ENCODE measurements at places on chromosomes 5 and 9.

GRCh38 chr5:173664154-173664526 is 47.7 kb upstream of the BOD1 start:
- peak; percentile 67 for DNase-seq

DNA sequence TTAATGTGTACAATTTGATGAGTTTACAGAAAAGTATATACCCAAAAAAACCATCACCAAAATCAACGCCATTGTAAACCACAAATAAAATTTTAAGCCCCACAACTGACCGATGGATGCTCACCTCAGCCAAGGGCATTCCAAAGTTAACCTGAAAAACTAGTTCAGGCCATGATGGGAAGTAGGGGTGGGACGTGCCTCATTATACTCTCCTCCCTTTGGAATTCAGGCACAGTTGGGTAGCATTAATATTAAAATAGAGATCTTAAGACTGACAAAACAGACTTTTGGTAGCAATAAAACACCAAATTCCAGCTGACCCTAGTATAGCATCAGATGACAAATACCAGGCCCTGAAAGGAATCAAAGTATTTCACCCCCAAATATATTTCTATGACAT is 129.0 kb downstream of the CDH18 start:
- no peak for DNase-seq

- DNase-seq, result no peak
These were observed 329.5 kb downstream of the KIAA0825 start for GRCh38 chr5:94288937-94289336.

DNA sequence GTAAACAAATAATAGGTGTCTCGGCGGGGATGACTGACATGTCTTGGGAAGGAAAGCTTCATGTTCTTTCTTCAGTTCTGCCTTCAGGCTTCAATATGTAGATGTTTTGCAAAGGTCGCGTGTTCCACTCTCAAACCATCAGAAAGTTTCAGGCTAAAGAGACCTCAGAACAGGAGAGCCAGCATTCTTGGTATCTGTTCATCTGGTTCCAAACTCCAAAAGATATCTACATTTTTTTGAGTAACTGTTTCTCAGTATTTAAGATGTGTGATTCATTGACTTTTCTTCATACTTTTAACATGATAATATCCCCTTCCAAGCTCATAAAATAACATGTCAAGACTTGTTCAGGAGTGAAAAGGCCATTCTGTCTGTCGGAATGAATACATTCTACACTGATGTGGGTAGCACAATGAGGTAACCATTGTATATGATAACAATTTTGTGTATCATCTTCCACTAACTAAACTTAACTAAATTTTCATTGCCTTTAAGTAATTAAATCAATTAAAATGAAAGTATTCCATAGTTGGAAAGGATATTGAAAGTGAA is 183.6 kb downstream of the CFAP90 start:
- no peak for DNase-seq

- DNase-seq, result no peak
These were observed 174.8 kb downstream of the COL23A1 start for GRCh38 chr5:178415353-178415752.

GRCh38 chr5:67051164-67051563 is 145.4 kb downstream of the CD180 start:
- no peak for DNase-seq

GRCh38 chr5:4576161-4576748 is 563.9 kb upstream of the ADAMTS16 start:
- DNase-seq, result no peak

- DNase-seq, result no peak
These were observed 21.1 kb upstream of the EEIG1 start for GRCh38 chr9:128001779-128002298.

- no peak for DNase-seq
These were observed 246.9 kb downstream of the ZSWIM6 start for GRCh38 chr5:61578858-61579503.

DNA sequence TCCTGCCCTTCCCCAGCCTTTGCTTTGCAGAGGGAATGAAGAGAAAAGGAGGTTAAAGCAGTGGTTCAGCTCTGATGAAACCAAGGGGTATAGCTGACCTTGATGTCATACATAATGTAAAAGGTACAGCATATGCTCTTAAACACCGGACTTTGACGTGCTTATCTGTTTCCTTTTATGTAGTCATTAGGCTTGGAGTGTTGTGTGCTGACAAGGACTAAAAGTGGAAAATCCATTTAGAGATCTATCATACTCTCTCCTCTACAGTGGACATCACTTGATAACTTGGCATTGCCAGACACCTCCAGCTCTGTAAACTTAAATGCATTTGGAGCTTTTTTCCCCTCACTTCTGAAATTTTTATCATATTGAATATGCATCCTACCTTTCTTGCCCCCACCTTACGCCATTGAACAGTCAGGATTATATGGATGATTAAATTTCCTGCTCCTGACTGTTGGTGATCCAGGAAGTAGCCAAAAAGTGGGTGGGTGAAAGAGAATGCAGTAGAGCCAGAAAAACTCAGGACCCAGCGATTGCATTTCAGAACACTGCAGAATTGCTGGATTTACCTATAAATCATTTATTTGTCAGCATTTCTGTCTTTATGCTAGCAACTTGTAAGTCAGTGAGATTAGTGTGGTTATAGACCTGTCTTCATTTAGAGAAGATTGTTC is 4.1 kb downstream of the TNFAIP8 start:
- DNase-seq, result no peak

DNA sequence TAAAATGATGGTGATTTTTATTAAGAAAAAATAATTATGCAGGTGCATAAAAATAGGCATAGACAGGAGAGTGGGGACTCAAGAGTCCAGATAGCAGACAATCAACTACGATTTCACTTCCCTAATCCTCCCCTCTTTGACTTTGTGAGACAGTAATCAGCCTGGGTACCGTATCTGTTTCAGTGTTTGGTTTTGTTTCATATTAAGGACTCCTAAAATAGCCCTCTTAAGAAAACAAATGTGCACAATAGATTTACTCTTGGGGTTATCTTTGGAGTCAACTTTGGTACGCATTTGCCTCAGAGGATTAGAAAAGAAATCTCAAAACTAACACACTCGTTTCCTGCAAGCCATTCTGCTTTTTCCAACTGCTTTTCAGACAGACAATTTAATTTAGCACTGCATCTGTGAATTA is 96.3 kb downstream of the ZNF608 start:
- peak; percentile 86 for DNase-seq

GRCh38 chr5:93206203-93206602 is 374.8 kb downstream of the NR2F1-AS1 start:
- DNase-seq, result no peak

DNA sequence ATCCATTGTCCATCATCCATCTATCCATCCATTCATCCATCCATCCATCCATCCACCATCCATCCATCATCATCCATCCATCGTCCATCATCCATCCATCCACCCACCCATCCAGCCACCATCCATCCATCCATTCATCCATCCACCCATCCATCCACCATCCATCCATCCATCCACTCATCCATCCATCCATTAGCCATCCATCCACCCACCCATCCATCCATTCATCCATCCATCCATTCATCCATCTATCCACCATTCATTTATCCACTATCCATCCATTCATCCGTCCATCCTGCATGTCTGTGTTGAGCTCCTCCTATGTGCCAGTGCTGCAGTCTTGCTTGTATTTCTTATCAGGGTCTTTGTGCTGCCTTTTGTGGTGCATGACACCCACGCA is 44.2 kb downstream of the COL5A1 start:
- no peak for DNase-seq

DNA sequence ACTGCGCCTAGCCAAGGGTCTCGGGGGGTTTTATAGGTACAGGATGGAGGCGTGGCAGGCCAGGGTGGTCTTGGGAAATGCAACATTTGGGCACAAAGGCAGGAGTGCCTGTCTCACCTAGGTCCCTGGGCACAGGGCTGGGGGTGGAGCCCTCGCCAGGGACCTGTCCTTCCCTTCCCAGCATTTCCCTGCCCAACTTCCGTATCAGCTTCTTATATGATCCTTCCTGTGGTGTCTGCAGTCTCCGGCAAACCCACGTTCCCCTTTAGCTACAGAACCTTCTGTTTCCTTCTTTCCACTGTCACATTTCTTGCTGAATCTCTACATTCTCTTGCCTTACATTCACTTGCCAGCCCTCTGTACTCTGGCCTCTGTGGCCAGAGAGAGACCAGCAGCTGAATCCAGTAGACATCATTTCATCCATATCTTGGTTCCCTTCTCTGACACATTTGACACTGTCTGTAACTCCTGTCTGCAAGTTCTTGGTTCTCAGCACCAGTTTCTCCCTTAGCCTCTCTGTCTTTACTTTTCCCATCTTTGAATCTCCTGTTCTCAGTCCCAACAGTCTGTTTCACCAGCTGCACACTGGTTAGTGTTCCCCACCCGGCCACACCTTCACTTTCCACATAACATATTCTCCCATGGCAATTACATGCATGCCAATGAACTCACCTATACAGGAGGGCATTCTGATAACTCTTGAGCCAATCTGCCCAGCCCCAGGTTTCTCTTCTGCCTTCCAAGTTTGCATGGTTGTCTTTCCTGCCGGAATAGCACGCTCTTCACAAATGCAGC is 134.7 kb upstream of the ZNF608 start:
- no peak for DNase-seq

- no peak for DNase-seq
These were observed 241.0 kb upstream of the IRX1 start for GRCh38 chr5:3354606-3355005.

- no peak for DNase-seq
These were observed 9.2 kb downstream of the POC5 start for GRCh38 chr5:75707911-75708509.

- no peak for DNase-seq
These were observed 647.8 kb downstream of the CDH9 start for GRCh38 chr5:26390608-26391007.

- DNase-seq, result peak; percentile 19
These were observed 106.6 kb upstream of the PITX1 start for GRCh38 chr5:135140446-135141204.

- no peak for DNase-seq
These were observed 286.5 kb downstream of the MAST4 start for GRCh38 chr5:66882606-66883227.
